ENCODE measurements at places on chromosomes 1 and 21.

DNA sequence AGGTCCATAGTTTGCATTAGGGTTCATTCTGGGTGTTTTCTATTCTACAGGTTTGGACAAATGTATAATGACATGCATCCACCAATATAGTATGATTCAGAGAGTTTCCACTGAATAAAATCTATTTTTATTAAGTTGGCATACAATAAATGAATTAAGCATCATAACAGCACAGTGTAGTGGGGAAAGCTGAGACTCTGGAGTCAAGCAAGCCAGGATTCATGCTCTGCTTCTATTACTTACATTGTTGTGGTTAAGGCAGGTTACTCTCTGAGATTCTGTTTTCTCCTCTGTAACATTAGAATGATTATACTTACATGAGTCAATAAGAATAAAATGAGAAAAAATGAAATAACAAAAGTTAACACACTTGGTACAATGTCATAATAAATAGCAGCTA, 131.3 kb downstream of the SLC30A10 start:
- DNase-seq = no peak

DNA sequence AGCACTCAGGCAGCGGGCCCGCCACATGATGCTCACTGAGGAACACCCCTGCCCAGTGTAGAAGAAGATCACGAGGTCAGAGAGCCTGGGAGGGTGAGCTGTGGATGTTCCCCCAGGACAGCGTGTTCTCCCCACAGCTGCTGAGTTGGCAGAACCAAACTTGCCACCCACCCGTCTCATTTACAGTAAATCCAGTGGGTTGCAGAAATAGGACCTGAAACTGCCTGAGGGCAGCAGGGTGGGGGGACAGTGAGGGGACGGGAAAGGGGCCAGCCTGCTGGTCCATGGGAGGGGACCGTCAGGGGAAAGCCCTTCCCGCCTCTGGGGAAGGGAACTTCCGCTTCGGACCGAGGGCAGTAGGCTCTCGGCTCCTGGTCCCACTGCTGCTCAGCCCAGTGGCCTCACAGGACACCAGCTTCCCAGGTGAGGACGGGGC, at the start of gene C1QB:
C1QB (plus strand) TSS at position 356 of the 436 bp plus-strand sequence. CDS start 6,227 bp downstream, outside the sequence.
- DNase-seq = no peak

DNA sequence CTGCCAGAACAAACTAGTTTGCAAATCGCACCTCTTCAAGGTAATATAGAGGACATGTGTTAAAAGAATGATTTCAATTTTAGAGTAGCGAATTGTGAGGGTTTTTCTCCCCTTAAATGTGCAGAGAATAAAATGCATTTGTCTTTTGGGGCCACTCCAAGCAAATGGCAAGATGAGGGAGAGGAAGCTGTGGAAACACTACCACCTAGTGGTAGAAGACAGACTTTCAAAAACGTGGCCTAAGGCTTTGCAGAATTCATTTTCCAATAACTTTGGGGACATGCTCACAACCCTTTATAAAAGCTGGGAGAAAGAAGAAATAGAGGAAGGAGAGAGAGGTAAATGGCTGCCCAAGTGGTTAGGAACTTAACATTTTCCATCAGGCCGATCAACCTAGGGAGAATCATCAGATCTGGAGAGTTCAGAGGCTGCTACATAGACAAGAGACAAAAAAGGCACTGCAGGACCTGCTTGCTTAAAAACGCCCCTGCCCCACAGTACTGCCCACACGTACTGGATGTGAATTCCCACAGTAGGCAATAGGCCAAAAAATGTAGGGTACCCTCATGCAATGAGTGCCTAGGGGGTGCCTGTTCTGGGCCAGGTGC, 15.7 kb upstream of the RCAN1 start:
- peak; percentile 63 for DNase-seq

- DNase-seq = peak; percentile 44
These were observed 37.3 kb downstream of the PABPC4 start for GRCh38 chr1:39539252-39539790.

GRCh38 chr1:181674617-181675016, 191.3 kb downstream of the CACNA1E start:
- peak; percentile 40 for DNase-seq

DNA sequence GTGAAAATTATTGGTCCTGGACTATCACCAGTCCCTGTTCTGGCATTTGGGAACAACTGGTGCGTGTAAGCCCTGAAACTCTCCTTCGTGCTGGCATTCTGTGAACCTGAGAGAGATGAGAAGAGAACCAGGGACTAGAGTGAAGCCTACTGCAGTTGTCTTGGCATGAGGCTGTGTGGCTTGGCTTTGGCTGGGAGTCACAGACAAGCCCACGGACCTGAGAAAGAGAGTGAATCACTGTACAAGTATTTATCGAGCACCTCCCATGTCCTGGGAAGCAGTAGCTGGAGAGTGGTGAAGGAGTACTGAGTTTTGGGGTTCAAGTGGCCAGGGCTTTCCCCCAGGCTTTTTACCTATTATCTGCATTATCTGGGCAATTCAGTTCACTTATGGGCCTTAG, 63.3 kb downstream of the FGGY start:
- no peak for DNase-seq

DNA sequence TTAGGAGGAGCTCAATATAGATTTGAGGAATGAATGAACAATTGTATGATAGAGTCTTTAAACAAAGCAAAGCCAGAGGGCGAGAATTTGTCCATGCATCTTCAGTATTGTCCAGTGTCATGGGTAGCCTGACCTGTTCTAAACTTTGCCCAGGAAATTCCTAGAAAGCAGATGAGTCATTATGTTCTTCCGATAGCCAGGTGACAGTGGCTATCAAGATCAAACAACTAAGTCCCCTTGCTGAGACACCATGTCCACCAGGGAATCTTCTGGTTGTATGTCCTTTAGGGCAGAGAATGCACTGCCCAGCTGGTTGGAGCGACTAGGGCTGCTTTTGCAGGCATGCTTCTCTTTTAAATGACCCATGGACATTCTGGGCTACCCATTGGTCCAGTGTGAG, 1.8 kb upstream of the SLC26A9 start:
- DNase-seq = no peak

DNA sequence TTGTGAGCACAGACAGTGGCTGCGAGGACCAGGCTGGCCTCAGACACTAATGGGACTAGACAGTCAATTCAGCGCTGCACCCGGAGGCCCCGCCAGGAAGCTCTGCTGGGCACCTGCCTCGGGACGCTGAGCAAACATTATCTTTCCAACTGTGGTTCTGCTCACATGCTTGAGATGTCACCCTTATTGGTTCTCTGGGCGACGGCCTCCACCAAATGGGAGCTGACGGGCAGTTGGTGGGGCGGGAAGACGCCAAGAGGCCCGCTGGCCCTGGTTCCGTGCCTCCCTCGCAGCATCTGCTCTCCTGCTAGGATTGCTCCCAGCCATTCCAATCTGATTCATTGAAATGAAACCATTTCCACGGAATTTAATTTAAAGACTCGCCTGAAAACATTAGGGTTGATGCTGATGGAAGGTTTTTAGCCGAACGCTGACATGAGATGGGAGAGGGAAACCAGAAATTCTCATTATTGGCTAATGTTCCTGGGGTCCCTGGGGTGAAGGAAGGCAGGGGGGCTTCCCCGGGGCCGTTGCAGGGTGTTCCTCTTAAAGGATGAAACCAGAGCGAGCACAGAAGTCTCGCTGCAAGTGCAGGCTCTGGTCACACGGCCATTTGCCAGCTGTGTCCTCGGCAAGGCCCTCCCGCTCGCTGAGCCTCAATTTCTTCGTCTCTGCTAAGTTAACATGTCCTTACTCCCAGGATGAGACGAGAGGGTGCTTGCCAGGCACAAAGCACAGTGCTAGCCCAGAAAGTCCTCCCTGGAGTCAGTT, 512.2 kb downstream of the NPHP4 start:
- DNase-seq = no peak

- no peak for DNase-seq
These were observed 13.0 kb upstream of the PPP1R15B start for GRCh38 chr1:204424621-204425020.

DNA sequence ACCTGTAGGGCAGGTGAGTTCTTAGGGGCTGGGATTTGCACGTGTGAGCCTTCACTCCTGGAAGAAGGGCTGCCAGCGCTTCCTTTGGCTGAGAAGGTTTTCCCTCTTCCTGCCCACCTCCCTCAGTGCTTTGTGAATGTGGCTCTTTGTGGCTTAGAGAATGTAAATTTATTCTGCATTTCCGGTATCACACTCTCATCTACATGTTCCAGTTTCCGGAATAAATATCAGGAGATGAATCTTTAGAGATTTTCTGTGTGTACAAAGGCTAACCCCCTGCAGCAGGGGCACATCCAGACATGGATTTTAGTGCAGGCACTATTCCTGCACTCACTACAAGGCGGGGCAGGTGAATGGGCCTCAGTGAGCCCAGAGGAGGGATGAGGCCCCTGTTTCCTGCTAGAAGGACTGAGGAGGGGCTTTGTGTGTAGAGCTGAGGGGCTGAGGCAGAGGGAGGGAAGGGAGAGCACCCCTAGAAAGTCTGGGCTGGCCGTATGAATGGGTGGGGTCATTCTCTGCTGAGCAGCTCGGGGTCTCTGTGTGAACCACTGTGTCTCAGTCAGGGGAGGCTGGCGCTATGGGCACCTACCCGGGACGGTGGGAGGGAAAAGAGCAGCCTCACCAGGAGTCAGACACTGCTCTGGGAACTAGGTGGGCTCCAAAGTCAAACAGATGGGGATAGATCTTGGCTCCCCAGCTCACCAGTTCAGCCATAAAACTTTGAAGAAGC, 207.5 kb downstream of the MATN1 start:
- DNase-seq = no peak

DNA sequence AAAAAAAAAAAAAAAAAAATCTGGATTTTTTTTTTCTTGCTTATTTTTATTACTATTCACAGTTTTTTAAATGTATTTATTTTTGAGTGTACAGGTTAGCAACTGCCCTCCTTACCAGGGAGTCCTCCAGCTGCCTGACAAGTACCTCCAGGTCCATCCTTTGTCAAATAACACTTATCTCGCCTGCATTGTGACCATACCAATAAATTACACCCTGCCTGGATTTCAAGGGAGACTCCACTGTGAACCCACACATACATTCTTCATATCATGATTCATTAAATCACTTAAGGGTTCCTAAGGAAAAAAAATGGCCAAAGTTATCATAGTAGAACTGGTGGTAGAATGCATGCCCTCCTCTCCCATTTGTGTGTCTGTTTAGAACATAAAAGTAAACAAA, 38.4 kb downstream of the EEIG2 start:
- DNase-seq = peak; percentile 37

GRCh38 chr1:6260433-6260934, 414 bp downstream of the GPR153 start:
- peak; percentile 59 for DNase-seq

DNA sequence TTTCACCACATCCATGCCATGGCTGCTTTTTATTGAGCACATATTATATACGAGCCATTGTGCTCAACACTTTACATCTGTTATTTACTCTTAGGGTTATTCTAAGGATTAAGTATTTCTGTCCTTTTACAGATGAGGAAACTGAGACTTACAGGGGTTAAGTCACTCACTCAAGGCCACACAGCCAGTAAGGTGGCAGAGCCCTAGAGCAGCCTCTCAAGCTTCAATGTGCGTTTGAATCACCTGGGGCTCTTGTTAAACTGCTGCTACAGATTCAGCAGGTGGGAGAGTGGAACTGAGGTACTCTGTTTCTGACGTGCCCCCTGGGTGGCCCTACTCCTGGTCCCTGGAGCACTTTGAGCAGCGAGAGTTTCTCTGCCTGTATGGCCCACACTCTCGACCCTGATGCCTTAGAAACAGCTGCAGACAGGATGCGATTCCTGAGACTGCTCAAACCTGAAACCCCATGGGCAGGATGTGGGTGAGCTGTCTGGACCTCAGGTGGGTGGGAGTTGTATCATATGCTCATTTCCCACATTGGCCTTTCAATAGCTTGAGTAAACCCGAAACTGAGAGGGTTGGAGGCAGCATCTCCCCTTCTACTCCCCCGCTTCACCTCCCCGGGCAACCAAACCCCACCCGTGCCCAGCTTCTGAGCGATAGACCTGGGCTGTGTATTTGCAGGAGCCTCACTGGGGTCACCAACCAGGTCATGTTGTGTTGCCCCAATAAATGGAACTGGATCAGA, 59.3 kb downstream of the MAN1C1 start:
- no peak for DNase-seq

DNA sequence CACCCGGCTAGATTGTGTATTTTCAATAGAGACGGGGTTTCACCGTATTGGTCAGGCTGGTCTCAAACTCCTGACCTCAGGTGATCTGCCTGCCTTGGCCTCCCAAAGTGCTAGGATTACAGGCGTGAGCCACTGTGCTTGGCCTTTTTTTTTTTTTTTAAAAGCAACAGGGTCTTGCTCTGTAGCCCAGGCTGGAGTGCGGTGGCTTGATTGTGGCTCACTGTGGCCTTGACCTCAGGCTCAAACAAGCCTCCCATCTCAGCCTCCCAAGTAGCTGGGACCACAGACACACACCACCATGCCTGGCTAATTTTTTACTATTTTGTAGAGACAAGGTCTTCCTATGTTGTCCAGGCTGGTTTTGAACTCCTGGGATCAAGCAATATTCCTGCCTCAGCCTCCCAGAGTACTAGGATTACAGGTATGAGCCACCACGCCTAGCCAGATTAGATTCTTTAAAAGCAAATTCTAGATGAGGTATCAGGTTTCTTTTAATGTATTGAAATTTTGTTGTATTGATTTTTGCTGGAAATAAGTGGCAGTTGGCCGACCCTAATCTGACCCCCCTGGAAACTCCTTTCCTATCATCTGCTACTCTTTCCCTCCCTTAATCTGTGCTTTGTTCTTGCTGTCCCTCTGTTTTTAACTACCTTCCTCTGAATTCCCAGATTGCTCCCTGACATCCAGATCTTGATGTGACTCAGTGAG, 26.6 kb downstream of the ZFYVE9 start:
- no peak for DNase-seq

DNA sequence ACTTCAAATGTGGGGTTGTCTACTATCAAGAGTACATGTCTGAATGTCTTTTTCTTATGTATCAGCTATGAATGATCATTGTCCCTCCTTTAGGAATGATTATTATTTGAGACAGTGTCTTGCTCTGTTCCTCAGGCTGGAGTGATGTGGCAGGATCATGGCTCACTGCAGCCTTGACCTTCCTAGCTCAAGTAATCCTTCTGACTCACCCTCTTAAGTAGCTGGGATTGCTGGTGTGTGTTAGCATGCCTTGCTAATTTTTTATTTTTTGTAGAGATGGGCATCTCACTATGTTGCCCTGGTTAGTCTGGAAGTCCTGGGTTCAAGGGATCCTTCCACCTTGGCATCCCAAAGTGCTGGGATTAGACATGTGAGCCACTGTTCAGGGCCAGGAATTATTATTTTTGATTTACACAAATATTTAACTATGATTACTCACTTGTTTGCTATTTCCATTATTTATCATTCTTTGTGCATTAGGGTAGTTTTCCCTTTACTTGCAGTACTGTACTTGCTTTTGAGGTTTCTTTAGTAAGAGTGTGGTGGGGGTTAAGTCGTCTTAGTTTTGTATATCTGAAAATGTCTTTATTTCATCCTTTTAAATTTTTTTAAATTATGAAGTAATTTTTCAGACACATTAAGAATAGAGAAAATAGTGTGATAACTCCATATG, 12.8 kb downstream of the S100A7 start:
- DNase-seq = no peak

DNA sequence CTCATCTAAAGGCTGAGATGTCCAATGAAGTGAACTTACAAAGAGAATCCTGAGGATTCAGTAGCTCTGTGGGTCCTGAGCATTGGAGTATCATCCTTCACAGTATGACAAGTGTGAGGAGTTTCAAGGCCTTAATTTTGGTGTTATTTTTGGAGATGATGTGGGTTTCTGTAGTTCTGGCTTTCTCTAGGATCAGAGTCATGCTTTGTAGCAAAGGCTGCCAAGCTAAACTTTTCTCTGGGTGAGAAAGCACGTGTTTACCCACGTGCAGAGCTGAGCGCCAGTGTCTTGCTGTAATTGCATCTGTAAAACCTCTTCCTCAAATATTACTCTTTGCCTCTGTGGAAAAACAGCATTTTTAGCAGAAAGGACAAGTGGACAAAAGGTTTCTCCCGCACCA, 387.8 kb upstream of the LYPLAL1 start:
- DNase-seq = no peak
